ENCODE measurements at places on chromosomes 1 and 21.

- no peak for DNase-seq
These were observed 62.7 kb downstream of the CD34 start for GRCh38 chr1:207848234-207848633.

DNA sequence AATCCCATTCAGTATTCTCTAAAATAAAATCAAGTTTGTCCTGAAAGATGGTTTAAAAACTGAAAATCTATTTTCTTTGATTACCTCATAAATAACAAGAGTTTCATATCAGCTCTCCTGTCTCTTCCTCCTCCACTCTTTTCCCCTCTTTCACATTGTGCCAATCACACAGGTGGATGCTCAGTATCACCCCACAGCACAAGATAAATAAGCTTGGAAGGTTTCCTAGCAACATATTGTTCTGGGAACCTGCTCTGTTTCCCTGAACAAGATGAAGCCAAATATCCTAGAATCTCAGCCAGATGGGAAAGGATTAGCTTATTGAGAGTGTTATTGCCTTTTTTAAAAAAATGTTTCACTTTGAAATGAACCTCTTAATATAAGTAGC lies 45.7 kb upstream of the CACYBP start:
- peak; percentile 88 for DNase-seq

- DNase-seq: no peak
These were observed 6.2 kb downstream of the DNMT3L start for GRCh38 chr21:44255511-44255981.

DNA sequence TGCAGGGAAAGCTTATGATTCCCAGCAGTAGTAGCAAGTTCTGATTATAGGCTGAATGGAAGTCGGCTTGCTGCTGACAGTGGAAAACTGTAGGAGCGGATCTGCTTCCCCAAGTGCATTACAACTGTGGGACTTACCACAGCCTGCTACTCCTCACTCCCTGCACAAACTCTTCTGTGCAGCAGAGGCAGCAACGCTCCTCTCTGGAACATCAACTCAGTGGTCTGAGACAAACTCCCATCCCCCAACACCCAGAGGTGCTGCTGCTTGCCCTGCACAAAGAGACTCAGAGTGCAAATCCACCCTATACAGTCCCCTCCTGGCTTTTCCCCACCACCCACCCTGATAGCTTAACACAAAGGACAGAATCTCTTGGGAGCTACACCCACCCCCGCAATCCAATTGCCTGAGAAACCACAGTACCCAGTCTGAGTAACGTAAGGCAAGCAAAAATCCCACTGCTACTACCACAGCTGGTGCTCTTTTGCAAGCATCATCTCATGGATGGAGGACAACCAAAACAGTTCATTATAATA lies 1455.2 kb downstream of the AMY1C start:
- DNase-seq: no peak

DNA sequence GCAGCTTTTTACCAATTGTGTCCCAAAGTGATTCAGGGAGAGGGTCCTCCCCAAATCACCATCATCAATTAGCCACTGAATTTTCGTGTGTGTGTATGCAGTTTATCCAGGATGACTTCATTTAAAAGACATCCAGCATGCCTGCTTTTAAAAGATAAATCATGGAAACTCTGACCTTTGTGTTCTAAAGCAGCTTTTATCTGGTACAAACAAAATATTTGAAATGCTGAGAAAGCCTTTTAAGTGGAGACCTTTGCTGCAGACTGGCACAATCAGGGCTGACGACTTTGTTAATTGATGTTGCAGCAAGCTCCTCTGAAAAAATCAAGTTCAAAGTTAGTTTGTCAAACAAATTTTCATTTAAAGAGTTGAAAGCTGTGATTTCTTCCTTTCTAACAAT lies 104.7 kb downstream of the PCP4 start:
- no peak for DNase-seq

DNA sequence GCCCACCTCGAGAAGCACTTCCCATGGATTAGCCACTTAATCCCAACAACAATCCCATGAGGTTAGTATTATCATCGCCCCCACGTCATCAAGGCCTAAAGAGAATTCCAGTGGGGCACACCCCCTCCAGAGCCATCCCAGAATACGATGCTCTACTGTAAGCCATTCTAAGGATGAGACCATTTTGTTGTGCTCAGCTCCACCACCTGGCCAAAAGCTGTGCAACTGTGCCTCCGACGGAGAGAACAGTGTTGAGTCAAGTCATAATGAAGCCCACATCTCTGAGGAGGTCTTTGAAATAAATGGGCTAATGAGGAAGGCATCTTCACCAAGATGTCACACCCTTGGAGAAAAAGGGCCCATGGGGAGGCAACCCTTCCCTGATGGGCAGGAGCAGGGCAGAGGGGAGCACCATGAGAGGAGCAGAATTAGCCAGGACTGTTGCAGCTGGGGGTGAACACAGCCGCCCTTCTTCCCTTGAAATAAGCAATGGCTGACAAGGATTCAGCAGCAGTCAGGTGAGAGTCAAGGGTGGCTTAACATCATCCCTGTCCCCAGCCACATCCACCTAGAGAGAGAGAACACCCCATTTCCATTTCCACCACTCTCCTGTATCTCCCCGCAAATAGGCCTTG lies 14.6 kb downstream of the SYF2 start:
- no peak for DNase-seq

DNA sequence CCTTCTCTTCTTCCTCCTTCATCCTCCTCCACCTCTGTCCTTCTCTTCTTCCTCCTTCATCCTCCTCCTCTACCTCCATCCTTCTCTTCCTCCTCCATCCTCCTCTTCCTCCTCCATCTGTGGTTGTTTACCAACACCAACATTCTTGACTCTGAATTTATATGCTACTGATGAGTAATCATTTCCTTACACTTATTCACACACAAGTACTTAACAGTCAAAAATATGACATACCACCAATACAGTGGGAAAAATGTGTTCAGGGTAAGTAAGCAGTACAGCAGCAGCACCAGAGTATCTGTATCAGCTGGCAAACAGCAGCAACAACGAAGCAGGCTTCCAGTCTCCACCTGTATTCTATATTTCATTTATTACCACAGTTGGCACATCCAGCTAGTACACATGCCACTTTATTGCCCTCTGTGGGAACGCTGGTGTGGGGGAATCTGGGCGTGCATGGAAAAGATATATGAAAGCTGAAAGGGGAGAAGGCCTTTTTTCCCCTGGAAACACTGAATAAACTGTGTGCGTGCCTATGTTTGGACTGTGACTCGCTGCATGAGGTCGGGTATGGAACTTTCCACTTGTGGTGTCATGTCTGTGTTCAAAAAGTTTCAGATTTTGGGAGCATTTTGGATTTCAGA lies 16.0 kb downstream of the ADSS2 start:
- no peak for DNase-seq

GRCh38 chr21:37987668-37988067 lies 71.4 kb upstream of the KCNJ6 start:
- no peak for DNase-seq

- DNase-seq: no peak
These were observed 268.5 kb downstream of the GRIK3 start for GRCh38 chr1:36765785-36766300.

GRCh38 chr1:170765712-170766330 lies 101.9 kb downstream of the PRRX1 start:
- no peak for DNase-seq

GRCh38 chr1:222821239-222821638 lies 6.4 kb downstream of the DISP1 start:
- DNase-seq: no peak

GRCh38 chr1:28374297-28374696 lies 4.8 kb downstream of the PHACTR4 start:
- DNase-seq: no peak

DNA sequence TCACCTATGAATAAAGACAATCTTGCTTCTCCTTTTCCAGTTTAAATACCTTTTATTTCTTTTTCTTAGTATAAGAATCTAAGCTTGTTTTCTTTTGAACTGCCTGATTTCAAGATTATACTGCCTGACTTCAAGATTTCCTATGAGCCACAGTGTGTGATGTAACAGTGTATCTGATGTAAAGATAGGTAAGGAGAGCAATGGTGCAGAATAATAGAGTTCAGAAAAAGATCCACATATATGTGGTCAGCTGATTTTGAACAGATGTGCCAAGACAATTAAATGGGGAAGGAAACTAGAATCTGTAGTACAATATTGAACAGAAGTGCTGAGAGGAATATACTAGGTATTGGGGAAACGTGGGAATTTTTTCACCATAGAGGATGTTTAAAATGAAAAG lies 21.0 kb downstream of the EXO1 start:
- no peak for DNase-seq

DNA sequence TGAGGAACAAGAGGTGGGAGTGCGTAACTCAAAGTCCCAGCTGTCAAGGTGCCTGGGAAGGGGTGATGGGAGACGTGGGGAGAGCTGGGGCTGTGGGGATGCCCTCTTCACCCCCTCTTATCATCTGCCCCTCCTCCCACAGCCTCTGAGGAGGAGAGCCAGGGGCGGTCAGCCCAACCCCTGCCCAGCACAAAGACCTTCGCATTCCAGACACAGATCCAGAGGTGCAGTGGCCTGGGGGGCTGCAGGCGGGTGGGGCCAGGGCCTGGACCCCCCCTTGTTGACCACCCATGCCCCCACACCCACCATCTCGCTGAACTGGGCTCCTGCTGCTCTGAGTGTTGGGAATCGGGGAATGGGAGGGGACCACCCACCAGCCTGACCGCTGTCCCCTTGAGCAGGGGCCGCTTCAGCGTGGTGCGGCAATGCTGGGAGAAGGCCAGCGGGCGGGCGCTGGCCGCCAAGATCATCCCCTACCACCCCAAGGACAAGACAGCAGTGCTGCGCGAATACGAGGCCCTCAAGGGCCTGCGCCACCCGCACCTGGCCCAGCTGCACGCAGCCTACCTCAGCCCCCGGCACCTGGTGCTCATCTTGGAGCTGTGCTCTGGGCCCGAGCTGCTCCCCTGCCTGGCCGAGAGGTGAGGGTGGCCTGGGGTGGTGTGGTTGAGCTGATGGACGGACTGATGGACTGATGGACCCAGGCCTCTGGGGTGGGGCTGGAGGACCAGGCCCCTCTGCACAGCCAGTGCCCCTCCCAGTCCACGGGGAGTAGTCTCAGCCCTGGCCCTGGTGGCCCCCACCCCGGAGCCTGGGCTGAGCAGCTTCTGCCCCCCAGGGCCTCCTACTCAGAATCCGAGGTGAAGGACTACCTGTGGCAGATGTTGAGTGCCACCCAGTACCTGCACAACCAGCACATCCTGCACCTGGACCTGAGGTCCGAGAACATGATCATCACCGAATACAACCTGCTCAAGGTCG lies 29.7 kb downstream of the TRIM11 start:
- no peak for DNase-seq

GRCh38 chr1:231049121-231049979 lies 9.3 kb upstream of the FAM89A start:
- no peak for DNase-seq

DNA sequence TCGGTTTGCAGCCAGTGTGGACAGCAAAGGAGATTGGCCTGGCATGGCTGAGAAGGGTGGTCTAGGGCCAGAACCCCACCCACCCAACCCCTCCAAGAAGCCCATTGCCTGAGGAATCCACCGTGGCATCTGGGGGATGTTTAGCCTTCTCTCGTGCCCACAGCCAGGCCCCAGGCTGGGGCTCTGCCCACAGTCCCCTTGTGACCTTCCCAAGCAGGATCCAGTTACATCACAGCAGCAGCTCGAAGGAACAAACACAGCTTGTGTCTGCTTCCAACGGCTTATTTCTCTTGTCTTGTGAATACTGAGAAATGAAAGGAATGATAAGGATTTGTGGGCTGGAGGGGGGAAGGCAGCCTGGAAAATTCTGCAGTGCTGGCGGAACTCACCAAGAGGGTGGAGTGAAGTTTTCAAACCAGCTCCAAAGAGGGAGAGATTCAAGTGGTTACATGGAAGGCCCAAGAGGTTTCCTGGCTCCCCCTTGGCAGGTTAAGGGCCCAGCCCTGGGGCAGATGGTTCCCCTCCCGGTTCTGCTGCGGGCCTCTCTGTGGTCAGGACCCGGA lies 61.6 kb downstream of the DHRS3 start:
- no peak for DNase-seq

DNA sequence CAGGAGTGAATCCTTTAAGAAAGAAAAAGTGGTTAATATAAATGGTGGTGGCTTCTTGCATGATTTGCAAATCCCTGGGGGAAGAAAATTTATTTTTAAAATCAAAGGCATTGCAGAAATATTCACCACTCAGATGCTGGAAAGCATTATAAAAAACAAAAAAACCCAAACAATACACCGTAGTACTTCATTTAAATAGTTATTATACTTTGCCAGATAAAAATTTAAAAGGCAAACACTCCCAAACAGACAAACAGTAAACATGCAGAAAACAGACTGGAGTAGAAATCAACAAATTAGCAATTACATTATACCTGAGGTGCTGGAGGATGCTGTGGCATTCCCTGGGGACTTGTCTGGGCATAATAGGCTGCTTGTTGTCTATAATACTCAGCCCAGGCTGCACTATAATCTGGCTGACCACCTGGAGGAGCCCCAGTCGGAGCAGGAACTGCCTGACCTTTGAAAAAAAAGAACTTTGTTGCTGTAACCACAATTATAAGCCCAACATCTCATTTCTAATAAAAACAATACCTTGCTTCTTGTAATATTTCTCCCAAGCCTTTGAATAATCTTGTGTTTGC lies 29.9 kb downstream of the FUBP1 start:
- DNase-seq: peak; percentile 62

DNA sequence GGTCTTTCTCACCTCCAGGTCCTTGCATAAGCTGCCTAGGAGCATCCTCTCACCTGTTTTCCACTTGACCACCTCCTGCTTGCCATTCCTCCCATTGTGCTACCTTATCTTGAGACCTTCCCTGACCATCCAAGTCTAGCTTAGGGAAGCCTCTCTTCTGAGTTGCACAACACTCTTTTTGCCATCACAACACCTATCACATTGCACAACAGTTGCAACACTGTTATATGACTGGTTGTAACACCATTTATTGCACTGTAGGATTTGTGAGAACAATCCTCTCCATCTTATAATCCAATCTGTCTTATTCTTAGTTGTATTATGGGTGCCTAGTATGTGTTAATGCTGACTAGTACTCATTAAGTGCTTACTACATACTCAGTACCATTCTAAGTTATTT lies 488.7 kb downstream of the OMA1 start:
- DNase-seq: no peak

GRCh38 chr21:44819283-44820243 lies 1.7 kb upstream of the SUMO3 start:
- DNase-seq: no peak

DNA sequence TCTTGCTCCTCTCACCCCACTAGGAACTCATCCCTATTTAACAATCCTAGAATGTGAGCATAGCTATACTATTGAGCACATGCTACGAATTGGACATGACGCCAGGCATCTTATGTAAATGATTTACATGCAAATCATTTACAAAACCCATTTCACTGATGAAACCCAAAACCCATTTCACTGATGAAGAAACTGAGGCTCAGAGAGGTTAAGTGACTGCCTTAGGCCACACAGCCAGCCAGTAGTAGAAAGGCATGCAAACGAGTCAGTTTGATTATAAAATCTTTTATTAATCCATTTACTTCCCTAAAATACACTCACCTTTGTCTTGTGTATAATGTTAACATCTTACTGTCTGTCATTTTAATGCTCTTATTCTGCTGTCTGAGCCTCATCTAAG lies 87.9 kb downstream of the PLXNA2 start:
- DNase-seq: no peak
